ENCODE measurements at places on chromosomes 1 and 21. TPM values are rescaled to one million over a fixed set of nuclear protein-coding genes. Genes with fewer than 3 reads are reported as not detected.

DNA sequence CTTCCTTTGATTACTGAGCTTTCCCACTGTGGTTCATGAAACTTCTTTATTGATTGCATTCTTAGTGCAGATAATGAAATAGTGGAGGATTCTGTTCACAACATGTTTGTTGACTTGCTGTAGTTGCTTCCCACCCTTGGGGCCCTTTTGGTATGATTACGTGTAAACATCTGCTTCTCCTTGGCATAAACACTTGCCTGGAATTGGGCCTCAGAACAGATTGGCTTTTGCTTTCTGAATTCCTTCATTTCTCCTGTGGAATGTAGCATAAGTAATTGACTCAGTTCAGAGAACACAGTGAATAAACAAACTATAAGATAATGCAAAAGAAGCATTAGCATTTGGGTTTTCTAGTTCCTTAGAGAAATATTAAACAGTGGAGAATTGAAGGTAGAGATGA lies 59.5 kb upstream of the LAMC2 start:
- H3K27me3 ChIP-seq = no peaks in the 10 kb centered on the region
- H3K36me3 ChIP-seq = peaks cover 29% of the 10 kb centered on the region
- no peaks in the 10 kb centered on the region for H3K4me1 ChIP-seq
- H3K27ac ChIP-seq = no peak overlapping the region

DNA sequence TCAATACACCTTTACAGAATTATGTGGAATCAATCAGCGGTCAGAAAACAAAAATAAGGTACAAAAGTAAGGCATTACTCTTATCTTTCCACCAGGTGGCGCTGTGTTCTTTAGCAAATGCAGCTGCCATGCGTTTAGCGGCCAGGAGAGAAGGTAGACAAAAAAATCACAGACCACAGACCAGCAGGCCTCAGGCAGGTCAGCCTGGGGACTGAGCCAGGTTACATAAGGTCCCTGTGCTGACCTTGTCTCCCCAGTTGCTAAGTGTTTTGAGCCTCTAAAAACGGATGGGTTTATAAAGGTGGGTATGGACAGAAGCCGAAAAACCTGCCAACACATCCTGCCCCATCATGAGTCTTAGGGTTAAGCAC lies 2.8 kb downstream of the RGS16 start:
- H3K4me1 ChIP-seq = peaks cover 12% of the 10 kb centered on the region
- no peaks in the 10 kb centered on the region for H3K36me3 ChIP-seq
- no peak overlapping the region for H3K27ac ChIP-seq

The KRTAP11-1 gene
- total RNA-seq = not detected

- H3K4me1 ChIP-seq = peaks cover 22% of the 10 kb centered on the region
- H3K27ac ChIP-seq = no peak overlapping the region
- no peak overlapping the region for H3K4me3 ChIP-seq
- no peaks in the 10 kb centered on the region for H3K36me3 ChIP-seq
Observed at GRCh38 chr1:154774175-154774855, 95.8 kb downstream of the KCNN3 start.

GRCh38 chr1:93708734-93709481 lies 27.3 kb upstream of the BCAR3 start:
- no peaks in the 10 kb centered on the region for H3K36me3 ChIP-seq
- H3K4me1 ChIP-seq = peaks cover 35% of the 10 kb centered on the region
- H3K27me3 ChIP-seq = no peaks in the 10 kb centered on the region
- peak overlapping the region; percentile 9 for H3K27ac ChIP-seq
- DNase-seq = no peak

DNA sequence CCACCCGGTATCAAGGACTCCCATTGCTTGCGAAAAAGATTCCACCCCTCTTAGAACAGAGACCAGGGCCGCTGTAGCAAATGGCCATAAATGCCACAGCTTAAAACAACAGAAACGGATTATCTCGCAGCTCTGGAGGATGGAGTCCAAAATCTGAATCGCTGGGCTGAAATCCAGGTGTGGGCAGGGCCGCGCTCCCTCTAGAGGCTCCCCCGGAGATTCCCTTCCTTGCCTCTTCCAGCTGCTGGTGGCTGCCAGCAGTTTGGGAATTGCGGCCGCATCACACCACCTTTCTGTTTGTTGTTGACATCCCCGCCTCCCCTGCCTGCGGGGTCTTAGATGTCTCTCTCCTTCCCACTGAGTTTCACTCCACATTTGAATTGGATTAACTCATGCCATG lies 15.6 kb downstream of the PDE9A start:
- DNase-seq = no peak
- H3K36me3 ChIP-seq = peaks cover 3% of the 10 kb centered on the region
- no peak overlapping the region for H3K27ac ChIP-seq
- peak overlapping the region; percentile 56 for H3K4me3 ChIP-seq

DNA sequence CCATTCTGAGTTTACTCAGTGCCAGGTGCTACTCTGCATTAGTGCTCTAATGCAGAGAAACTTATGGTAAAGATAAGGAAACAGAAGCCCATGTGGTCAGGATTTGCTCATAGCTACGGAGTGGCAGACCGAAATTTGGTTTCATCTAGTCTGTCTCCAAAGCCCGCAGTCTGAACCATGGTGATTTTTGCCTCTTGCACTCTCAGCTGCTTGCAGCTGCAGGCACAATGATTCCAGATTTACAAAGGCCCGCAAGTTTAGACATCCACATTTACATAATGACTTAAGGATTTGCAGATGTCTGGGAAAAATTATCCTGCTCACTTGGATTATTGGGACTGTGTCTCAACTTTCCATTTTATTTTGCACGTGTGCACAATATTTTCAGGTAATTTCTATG lies 161.3 kb upstream of the KCNJ6 start:
- DNase-seq = no peak
- no peak overlapping the region for H3K27ac ChIP-seq
- peaks cover 2% of the 10 kb centered on the region for H3K36me3 ChIP-seq
- peaks cover 11% of the 10 kb centered on the region for H3K4me1 ChIP-seq
- H3K27me3 ChIP-seq = no peaks in the 10 kb centered on the region
- H3K4me3 ChIP-seq = no peak overlapping the region

The DNASE2B gene
- not detected for total RNA-seq

The TLCD4 gene
- 0.89 TPM for total RNA-seq

- no peak overlapping the region for H3K4me3 ChIP-seq
- H3K36me3 ChIP-seq = no peaks in the 10 kb centered on the region
- no peak for DNase-seq
- no peaks in the 10 kb centered on the region for H3K4me1 ChIP-seq
Observed at GRCh38 chr1:86530211-86530845, 16.6 kb upstream of the CLCA4 start.

GRCh38 chr1:15952317-15953258 lies 23.3 kb downstream of the ZBTB17 start:
- peaks cover 37% of the 10 kb centered on the region for H3K4me1 ChIP-seq
- DNase-seq = no peak
- H3K4me3 ChIP-seq = no peak overlapping the region
- H3K27me3 ChIP-seq = no peaks in the 10 kb centered on the region

GRCh38 chr1:200096774-200097173 lies 69.3 kb downstream of the NR5A2 start:
- no peak overlapping the region for H3K27ac ChIP-seq
- no peak for DNase-seq
- H3K4me3 ChIP-seq = no peak overlapping the region
- H3K4me1 ChIP-seq = no peaks in the 10 kb centered on the region

The MTOR gene
- total RNA-seq = 68.6 TPM

- H3K4me3 ChIP-seq = no peak overlapping the region
- DNase-seq = no peak
- peaks cover 10% of the 10 kb centered on the region for H3K36me3 ChIP-seq
- no peaks in the 10 kb centered on the region for H3K27me3 ChIP-seq
- no peak overlapping the region for H3K27ac ChIP-seq
- no peaks in the 10 kb centered on the region for H3K4me1 ChIP-seq
Observed at GRCh38 chr1:12566484-12567287, 51.3 kb downstream of the DHRS3 start.

- no peak overlapping the region for H3K27ac ChIP-seq
- peak overlapping the region; percentile 85 for H3K4me3 ChIP-seq
- peaks cover 12% of the 10 kb centered on the region for H3K4me1 ChIP-seq
- peak; percentile 32 for DNase-seq
Observed at GRCh38 chr1:14923727-14924452, 229.7 kb upstream of the TMEM51 start.

DNA sequence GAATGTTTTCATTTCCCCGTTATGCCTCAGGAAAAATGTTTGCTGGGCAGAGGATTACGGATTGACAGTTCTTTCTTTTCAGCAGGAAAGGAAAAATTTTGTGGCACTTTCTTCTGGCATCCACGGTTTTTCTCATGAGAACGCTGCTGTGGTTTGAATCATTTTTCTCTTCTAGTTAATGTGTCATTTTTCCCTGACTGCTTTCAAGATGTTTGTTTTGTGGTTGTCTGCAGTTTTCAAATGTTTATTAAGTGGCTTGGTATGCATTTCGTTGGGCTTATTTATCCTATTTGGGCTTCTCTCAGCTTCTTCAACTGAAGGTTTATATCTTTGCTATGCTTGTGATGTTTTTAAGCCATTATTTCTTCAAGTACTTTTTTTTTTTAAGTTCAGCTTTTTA lies 359.0 kb downstream of the RGS7 start:
- no peak overlapping the region for H3K27ac ChIP-seq
- no peaks in the 10 kb centered on the region for H3K27me3 ChIP-seq
- H3K4me1 ChIP-seq = no peaks in the 10 kb centered on the region
- DNase-seq = no peak

- H3K4me1 ChIP-seq = no peaks in the 10 kb centered on the region
- peaks cover 6% of the 10 kb centered on the region for H3K36me3 ChIP-seq
- no peak overlapping the region for H3K4me3 ChIP-seq
- H3K27me3 ChIP-seq = peaks cover 13% of the 10 kb centered on the region
Observed at GRCh38 chr21:44418876-44419230, 36.5 kb upstream of the LRRC3 start.

DNA sequence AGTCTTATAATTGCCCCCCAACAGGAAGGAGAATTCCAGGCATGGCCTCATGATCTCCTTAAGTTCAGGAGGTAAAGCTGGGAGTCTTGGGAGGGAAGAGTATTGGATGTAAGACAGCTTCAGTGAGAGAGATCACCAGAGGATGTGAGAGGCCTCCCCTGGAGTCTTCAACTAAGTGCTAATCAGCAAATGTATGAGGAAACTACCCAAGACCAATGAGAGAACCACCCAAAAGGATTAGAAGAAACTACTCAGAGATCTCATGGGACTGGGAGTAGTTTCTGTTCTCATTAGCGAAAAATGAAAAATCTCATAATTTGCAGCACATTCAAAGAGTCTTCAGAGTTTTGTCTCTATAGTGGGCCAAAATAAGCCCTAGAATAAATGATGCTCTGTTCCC lies 36.6 kb upstream of the WNT2B start:
- H3K27me3 ChIP-seq = peaks cover 3% of the 10 kb centered on the region
- no peaks in the 10 kb centered on the region for H3K4me1 ChIP-seq
- DNase-seq = no peak
- no peak overlapping the region for H3K4me3 ChIP-seq

The ADGRL2 gene
- total RNA-seq = 168 TPM

GRCh38 chr1:223712194-223712849 lies at the start of gene CAPN2:
Gene CAPN2 (plus strand): TSS chr1:223712539. CDS start chr1:223712641, 102 bp downstream.
- DNase-seq = peak; percentile 60
- peaks cover 21% of the 10 kb centered on the region for H3K4me1 ChIP-seq
- H3K27ac ChIP-seq = peak within 1 kb of the TSS; percentile 96
- no peaks in the 10 kb centered on the region for H3K27me3 ChIP-seq
- peak within 1 kb of the TSS; percentile 96 for H3K4me3 ChIP-seq

- H3K4me3 ChIP-seq = no peak overlapping the region
- H3K36me3 ChIP-seq = no peaks in the 10 kb centered on the region
Observed at GRCh38 chr21:37579356-37579755, 212.8 kb downstream of the DYRK1A start.

DNA sequence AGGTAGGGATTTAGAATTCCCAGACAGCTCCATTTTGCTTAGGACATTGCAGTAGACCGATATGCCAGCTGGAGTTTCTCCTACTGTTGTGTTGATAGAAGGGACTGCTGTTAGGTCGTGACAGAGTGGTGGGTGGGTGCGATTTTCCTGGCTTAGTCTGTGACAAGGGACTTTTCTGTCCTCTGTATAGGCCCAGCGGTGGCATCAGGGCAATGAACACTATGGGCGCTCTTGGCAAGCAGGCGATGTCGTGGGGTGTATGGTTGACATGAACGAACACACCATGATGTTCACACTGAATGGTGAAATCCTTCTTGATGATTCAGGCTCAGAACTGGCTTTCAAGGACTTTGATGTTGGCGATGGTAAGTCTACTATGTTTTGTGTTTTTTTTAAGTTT lies 321.8 kb downstream of the ZP4 start:
- H3K36me3 ChIP-seq = no peaks in the 10 kb centered on the region
- H3K4me3 ChIP-seq = no peak overlapping the region
- H3K4me1 ChIP-seq = no peaks in the 10 kb centered on the region
- no peak for DNase-seq

DNA sequence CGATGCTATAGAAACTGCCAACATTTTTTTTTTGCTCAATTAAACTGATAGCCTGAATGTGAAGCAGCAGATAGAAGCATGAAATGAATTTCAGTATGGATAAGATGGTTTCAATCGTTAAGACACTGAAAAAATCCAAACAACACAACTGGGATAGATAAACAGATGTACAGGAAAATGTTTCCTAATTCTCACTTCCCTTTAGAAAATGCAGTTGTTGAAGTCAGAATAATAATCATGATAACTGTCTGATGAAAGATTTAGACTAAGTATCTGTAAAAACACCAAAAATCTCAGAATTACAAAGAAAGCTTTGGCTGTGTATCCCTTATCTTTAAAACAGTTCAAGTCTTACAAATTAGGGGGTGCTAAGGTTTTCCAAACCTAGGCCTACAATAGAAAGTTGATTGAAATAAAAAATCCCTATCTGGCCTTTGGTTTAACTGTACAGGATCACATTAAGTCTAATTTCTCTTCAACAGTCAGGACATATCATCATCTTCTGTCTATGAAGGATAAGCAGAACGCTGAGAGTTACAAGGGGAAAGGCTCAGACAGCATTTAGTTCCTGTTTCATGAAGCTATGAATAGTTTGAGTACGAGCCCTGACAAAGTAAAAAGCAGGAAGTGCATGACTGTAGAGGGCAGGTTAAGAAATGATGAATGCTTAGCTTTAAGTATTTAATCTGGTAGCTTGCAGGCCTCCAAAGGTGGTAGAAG lies 203.2 kb downstream of the APP start:
- H3K4me1 ChIP-seq = no peaks in the 10 kb centered on the region
- no peak overlapping the region for H3K27ac ChIP-seq
- H3K27me3 ChIP-seq = no peaks in the 10 kb centered on the region

DNA sequence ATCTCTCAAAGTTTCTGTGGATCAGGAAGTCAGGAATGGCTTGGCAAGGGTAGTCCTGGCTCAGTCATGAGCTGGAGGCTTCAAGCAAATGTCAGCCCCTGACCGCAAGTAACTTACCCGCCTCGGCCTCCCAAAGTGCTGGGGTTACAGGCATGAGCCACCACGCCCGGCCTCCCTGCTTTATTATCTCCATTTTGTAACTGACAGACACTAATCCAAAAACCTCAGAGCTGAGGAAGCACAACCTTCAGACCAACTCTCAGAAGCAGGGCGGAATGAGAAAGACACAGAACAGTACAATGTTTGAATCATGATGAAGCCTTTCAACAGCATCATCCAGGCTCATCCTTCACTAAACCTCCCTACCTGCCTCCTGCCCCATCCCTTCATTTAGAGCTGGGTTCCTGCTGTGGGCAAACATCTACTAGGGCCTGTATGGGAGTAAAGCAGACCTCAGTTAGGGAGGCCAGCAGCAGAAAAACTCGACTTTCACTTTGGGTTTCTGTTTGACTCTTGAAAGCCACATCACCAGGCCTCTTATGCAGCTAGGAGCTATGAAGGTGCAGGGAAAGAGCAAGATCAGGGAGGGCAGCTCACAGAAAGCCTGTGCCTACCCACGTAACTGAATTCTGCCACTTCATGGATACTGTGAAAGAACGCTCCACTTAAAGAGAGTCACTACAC lies 84.4 kb upstream of the RAB4A start:
- H3K4me3 ChIP-seq = no peak overlapping the region
- H3K27me3 ChIP-seq = no peaks in the 10 kb centered on the region
- no peak for DNase-seq

GRCh38 chr1:55538428-55538827 lies 323.3 kb upstream of the USP24 start:
- no peak for DNase-seq
- H3K27ac ChIP-seq = no peak overlapping the region

All from neural crest cell (in vitro differentiated cells).